ENCODE measurements at places on chromosomes 2 and 18. TPM values are rescaled to one million over a fixed set of nuclear protein-coding genes. Genes with fewer than 3 reads are reported as not detected.

The CRYGC gene
- not detected for total RNA-seq

The NAT8 gene
- not detected for total RNA-seq

The VWC2L gene
- total RNA-seq, result 30.0 TPM

The MOGAT1 gene
- total RNA-seq, result not detected

The STARD7 gene
- 148 TPM for total RNA-seq

The DSC3 gene
- total RNA-seq, result 0.23 TPM

The APLF gene
- total RNA-seq, result 17.8 TPM

The NMUR1 gene
- total RNA-seq, result 1.2 TPM

The ABHD1 gene
- 0.46 TPM for total RNA-seq

The MTCL1 gene
- 18.5 TPM for total RNA-seq

The COL4A3 gene
- total RNA-seq, result 1.8 TPM

The IFIH1 gene
- 4.8 TPM for total RNA-seq

The RGPD4 gene
- total RNA-seq, result 0.23 TPM

The C2orf66 gene
- 0.69 TPM for total RNA-seq

The ASPRV1 gene
- 3.0 TPM for total RNA-seq

The STAT1 gene
- 36.4 TPM for total RNA-seq

The GALNT3 gene
- 4.6 TPM for total RNA-seq

The CABYR gene
- 19.6 TPM for total RNA-seq

The CHRND gene
- 0.23 TPM for total RNA-seq

The EIPR1 gene
- 42.2 TPM for total RNA-seq

The LIPG gene
- total RNA-seq, result 6.9 TPM

The CFAP65 gene
- 2.3 TPM for total RNA-seq

The TMEM18 gene
- total RNA-seq, result 30.9 TPM

The TSPYL6 gene
- 0.23 TPM for total RNA-seq

The CREG2 gene
- 47.1 TPM for total RNA-seq

The NT5C1B gene
- total RNA-seq, result not detected

The CELF4 gene
- 150 TPM for total RNA-seq

The EIF2AK2 gene
- 76.4 TPM for total RNA-seq
